HCT116 (cell line): ENCODE measurements at places on chromosomes 7 and 10. TPM values are rescaled to one million over a fixed set of nuclear protein-coding genes. Genes with fewer than 3 reads are reported as not detected.

The CUZD1 gene
- 1.7 TPM for total RNA-seq

The FFAR4 gene
- total RNA-seq, result not detected

The DNMBP gene
- 60.3 TPM for total RNA-seq

The CARD11 gene
- 0.57 TPM for total RNA-seq

The SRRM3 gene
- total RNA-seq, result 12.7 TPM

The EGR2 gene
- 2.3 TPM for total RNA-seq

The ZNF789 gene
- total RNA-seq, result 8.2 TPM

The CCDC146 gene
- 6.3 TPM for total RNA-seq

The VSTM4 gene
- 0.07 TPM for total RNA-seq

The OPN4 gene
- total RNA-seq, result not detected

The CCDC172 gene
- total RNA-seq, result not detected

The GNGT1 gene
- 0.91 TPM for total RNA-seq
